Retina (tissue), 1 donor: ENCODE measurements at places on chromosomes 6 and 20.
A peak's percentile ranks its signal among the peaks of the same experiment; 100 is the strongest.

GRCh38 chr20:51613580-51613979 lies 71.1 kb upstream of the NFATC2 start:
- DNase-seq, result no peak

GRCh38 chr6:133300896-133301295 lies 59.7 kb downstream of the EYA4 start:
- no peak for DNase-seq

- DNase-seq, result no peak
Observed at GRCh38 chr20:62890444-62890843, 28.8 kb upstream of the TCFL5 start.

GRCh38 chr20:61931476-61932198 lies 134.0 kb downstream of the TAF4 start:
- DNase-seq, result no peak

DNA sequence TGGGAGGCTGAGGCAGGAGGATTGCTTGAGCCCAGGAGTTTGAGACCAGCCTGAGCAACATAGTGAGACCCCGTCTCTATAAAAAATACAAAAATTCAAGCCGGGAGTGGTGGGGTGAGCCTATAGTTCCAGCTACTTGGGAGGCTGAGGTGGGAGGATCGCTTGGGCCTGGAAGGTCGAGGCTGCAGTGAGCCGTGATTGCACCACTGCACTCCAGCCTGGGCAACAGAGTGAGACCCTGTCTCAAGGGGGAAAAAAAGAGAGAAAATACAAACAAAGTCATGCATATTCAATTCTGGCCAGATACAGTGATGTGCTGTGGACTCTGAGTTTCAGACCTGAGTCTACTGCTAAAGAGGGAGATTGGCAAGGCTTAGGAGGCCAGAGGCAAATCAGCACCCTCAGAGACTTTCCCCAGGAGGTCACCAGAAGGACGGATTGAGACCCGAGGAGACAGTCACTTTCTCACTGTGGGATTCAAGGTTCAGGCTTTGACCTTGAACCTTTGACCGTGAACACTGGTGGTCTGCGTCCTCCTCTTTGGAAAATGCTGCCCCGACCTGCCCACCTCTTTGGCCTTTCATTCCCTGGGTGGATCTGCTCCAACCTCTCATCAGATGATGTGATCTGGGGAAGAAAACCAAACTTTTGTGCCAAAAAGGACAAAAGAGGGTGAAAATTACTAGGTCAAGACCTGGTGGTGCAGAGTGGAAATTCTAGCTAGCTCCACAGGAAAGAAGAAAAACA lies 31.2 kb downstream of the TGM2 start:
- no peak for DNase-seq

GRCh38 chr6:44730771-44731391 lies 343.4 kb downstream of the CDC5L start:
- no peak for DNase-seq

- DNase-seq, result no peak
Observed at GRCh38 chr6:4320860-4321259, 185.5 kb upstream of the ECI2 start.

GRCh38 chr6:153625089-153625488 lies 414.0 kb upstream of the OPRM1 start:
- no peak for DNase-seq

DNA sequence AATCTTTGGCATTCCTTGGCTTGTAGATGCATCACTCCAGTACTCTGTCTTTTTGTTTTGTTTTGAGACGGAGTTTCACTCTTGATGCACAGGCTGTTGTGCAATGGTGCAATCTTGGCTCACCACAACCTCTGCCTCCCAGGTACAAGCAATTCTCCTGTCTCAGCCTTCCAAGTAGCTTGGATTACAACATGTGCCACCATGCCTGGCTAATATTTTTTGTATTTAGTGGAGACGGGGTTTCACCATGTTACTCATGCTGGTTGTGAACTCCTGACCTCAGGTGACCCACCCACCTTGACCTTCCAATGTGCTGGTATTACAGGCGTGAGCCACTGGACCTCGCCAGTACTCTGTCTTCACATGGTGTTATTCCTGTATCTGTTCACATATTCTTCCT lies 35.8 kb upstream of the LGSN start:
- DNase-seq, result no peak

DNA sequence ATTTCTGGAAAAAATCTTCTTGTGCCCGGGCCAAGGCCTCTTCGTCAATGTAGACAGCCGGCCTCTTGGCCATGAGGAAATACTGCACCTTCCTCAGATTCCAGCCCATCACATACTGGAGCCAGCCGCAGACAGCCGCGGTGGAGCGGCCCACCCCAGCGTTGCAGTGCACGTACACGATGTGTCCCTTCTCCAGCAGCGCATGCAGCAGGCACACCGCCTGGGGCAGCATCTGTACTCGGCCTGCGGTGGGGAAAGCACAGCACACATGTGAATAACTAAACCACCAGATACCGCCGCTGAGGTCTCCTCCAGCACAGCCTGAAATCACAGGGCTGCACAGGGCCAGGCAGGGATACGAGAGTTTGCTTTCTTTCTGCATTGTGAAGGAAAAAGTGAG lies 107.9 kb downstream of the EPM2A start:
- DNase-seq, result no peak

- no peak for DNase-seq
Observed at GRCh38 chr6:33319939-33320314, 2.4 kb upstream of the ZBTB22 start.

DNA sequence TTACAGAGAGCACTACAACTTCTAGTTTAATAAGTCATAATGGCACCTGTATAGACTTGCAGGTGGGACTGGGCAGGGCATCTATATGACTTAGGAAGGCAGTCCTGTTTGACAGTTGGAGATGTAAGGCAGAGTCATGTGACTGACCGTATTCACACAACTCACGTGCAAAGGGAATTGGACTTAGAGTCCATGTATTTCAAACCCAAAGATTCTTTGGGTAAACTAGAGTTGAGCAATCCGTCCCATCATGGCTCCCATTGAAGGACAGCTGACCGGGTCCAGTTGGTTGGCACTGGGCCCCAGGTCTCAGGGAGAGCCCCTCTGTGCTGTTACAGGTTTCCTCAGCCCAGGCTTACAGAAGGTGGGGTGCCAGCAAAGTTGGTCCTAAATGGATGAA lies 121.9 kb downstream of the ARID1B start:
- no peak for DNase-seq

DNA sequence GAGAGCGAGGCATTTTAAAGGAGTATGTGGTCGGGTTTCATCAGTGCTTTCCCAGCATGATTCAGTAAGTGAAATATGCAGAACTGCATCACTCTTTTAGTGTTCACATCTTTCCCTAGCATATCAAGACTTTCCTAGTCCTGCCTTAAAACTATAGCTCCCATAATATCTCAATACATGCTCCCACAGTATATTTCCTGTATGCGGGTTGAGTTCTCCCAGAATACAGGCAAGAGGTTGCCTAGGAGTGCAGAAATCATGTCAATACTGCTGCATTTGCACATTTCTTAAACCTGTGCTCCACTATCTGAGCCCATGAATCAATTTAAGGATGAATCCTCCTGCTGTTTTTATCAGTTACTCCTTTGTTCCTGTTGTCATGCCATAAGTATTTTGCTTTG lies 386.6 kb upstream of the SLC35B3 start:
- no peak for DNase-seq

DNA sequence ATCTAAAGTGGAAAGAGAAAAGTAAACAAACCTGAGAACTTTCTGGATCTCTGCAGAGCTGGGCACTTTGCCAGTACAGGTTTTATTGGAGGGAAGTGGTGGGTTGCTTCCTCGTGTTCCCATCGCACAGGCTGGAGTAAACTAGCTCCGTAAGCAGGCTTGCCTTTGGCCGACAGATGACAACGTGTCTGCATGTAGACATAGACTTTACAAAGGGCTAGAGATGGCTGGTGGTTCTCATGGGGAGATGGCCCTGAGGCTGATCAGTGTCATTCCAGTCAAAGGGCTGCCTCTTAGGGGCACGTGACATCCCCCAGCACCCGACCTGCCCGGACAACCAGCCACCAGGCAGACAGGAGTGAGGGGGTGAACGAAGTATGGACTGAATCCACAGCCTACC lies 98.8 kb downstream of the YTHDF1 start:
- DNase-seq, result no peak

DNA sequence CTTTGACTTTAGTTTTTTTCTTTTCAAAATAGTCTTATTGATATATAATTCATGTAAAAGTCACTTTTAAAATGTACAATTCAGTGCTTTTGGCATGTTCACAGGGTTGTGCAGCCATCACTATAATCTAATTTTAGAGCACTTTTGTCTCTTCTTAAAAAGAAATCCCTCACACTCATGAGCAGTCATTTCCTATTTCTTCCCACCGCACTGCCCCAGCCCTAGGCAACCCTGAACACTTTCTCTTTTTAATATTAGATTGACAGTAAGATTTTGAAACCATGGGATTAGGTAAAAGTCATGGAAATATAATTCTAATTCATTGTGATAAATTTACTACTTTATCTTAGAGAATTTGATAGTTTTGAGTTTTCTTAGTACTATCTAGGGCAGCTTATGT lies 309.4 kb downstream of the UTRN start:
- no peak for DNase-seq

DNA sequence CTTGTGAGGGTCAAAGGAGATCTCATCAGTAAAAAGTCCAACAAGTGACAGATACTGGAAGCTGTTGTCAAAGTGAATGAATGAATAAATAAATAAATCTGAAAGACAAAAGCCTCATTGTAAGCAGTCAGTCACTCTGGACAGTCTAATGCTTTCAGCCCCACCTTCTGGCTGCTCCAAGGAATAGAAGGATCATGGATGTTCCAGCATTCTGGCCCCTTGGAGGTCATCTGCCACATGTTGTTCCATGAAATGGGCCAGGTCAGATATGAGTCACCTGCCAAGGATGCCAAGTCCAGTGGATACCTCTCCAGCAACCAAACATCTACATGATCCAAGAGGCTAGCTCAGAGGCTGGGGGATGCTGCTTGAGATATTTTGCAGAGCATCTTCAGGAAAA lies 185.6 kb downstream of the BMP7 start:
- no peak for DNase-seq

DNA sequence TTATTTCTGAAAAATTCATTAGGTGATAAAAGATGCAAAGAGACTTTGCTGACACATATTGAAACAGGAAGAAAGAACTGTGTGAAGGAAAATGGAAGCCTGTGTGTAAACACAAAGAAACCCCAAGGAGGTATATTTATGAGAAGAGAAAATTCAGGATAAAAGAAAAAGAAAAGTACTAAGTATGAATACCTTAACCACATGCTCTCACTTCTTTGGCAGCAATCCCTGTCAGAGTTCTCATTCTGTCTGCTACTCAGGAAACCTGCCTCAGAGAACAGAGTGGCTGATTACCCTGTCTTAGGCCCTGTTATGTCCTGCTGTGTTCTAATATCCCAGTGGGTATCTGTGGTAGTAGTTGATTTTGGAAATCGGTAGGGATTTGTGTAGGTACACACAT lies 457.9 kb downstream of the TBC1D32 start:
- no peak for DNase-seq

DNA sequence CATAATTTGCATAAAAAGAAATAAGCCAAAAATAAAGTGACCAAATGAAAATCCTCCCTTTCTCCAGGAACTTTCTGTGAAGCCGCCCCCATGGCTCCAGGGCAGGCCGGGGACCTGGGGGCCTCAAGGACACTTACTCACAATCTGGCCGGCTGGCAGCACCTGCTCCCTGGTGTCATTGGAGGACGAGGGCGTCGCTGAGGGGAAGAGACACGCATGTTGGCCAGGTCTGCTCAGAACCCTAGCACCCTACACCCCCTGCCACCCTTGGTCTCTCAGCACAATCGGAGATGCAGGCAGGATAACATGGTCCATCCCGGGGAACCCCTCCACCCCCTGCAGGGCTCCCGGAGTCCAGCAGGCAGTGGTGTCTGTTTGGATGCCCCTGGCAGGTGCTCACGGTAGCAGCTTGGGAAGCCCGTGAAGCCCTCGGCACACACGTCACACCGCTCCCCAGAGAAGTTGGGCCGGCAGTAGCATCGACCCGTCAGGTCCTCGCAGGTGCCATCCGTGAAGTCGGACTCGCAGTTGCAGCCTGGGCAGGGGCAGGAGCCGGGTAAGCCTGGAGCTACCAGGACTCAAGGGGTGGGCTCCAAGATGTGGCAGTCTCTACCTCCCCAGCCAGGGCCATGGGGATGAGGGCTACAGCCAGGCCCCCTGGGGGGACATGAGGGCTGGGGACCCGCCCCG lies 21.3 kb downstream of the LAMA5 start:
- DNase-seq, result no peak

- no peak for DNase-seq
Observed at GRCh38 chr6:53335224-53335994, 13.3 kb downstream of the ELOVL5 start.

DNA sequence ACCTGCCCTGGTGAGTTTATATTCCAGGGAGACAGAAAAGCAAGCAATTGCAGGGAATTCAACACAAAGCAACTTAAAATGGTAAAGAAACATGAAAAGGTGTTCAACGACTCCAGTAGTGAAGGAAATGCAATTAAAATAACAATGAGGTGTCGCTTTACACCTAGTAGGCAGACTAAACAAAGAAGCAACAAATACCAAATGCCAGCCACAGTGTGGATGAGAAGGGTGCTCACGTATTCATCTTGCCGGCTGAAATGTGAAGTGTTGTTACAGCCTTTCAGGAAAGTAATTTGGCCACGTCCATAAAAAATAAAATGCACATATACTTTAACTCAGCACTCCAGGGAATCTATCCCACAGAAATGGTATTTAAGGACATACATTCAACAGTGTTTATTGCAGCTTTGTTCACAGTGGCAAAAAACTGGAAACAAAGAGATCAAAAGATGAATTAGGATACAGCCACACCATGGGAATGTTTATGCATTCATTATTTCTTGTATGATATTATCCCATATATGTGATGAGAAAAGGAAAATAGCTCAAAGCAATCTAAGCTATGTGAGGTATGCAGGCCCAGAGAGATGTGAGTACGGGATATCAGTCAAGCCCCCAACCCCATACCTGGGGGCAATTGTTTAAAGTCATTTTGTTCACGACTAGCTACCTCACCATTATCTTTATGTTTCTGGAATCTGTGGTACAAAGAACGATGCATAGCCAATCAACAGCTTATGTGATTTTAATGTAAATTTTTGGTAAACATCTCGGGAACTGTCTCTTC lies 266.0 kb upstream of the SOX4 start:
- no peak for DNase-seq

GRCh38 chr6:2969549-2969948 lies 1.8 kb downstream of the SERPINB6 start:
- no peak for DNase-seq

DNA sequence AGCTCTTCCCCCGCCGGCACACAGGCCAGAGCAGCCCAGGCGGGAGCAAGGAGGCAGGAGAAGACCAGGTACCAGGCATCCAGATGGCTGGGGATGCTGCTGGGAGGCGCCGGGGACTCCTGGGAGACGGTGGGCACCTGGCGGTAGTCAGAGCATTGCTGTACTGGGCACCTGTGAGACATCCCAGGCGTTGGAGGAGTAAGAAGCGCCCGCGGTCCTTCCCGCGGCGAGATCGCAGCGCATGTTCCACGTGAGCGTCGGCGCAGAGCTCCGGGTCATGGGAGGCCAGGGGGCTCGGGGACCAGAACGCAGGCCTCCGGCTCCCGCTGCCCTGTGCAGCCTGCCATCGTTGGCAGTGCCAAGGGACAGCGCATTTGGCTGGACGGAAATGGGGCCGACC lies 293.7 kb upstream of the CDYL start:
- DNase-seq, result no peak

- peak; percentile 94 for DNase-seq
Observed at GRCh38 chr6:44475779-44476434, 88.4 kb downstream of the CDC5L start.

GRCh38 chr6:75855052-75855451 lies 106.0 kb downstream of the MYO6 start:
- no peak for DNase-seq

- DNase-seq, result peak; percentile 57
Observed at GRCh38 chr6:158818581-158819212, 471 bp downstream of the EZR start.
